Kidney epithelial cell (primary cell): ENCODE measurements at places on chromosomes 1 and 21. TPM values are rescaled to one million over a fixed set of nuclear protein-coding genes. Genes with fewer than 3 reads are reported as not detected.

GRCh38 chr1:54810153-54810942 is 9.2 kb upstream of the TTC22 start:
- DNase-seq: no peak

DNA sequence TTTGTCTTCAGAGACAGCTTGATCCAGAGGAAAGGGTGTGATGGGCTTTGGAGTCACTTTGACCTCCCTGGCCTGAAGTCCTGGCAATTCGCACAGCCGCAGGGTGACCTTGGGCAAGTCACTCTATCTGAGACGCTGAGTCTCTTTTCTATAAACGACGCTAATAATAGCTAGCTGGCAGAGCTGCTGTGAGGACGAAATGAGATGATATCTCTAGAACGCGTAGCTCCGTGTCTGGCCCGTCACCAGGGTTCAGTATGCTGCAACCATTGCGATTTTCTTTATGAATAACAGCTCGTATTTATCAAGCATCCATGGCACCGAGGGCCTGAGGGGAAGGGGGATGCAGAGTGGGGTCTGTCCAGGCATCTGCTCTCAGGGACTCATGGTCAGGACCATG is 58.7 kb downstream of the IGSF21 start:
- DNase-seq: no peak

GRCh38 chr1:67745875-67746698 is 61.1 kb downstream of the GADD45A start:
- no peak for DNase-seq

GRCh38 chr1:53214376-53214940 is 6.0 kb downstream of the CZIB start:
- DNase-seq: no peak

DNA sequence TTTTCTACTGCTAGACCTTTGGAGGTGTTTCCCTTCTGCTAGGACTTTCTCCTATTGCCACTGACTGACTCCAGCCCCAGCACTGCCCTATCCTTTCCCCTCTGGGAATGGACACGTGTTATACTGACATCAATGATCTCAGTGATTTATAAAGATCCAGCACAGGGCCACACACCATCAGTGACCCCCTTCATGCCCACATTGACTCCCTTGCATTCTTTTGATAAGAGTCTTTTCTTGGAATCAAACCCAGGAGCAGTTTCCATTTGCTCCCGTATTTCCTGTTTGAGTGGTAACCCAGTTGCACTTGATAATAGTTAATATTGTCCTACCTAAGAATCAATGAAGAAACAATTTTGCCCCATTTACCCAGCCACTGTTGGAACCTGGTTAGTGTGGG is 501.0 kb upstream of the USP24 start:
- DNase-seq: no peak

DNA sequence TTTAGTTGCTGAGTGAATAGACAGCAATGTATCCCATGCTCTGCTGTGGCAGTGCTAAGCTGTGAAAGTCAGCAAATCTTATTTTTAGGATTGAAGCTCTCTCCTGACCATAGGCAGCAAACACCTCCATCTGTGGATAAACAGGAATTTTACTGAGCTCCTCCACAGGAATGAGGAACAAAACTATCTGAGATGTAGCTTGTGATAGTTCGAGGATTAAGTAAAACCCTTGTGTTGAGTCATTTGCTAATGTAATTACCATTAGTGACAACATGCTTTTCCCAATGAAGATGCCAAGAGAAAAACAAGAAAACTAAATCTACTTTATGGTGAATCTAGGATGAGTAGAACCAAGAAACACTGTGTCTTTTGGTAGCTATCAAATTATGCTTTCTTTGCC is 122.7 kb downstream of the CLEC20A start:
- no peak for DNase-seq

DNA sequence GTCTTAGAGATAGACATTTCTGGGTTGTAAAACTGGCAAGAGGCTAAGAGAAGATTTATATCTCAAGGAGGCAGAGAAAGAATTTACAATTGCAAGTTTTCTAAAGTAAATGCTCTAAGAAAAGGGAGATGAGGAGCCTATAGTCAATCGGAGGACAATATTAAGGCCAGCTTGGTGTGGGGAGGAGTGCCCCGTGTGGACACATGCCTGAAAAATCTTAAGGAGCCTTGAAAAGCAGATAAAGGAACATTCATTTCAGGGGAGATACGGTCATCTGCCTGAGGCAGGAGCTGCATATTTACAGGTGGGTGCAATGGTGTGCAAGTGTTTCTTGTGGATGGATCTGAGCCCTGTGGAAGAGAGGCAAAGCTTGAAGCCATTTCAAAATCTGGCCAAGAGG is 25.6 kb downstream of the FCRL2 start:
- DNase-seq: no peak

DNA sequence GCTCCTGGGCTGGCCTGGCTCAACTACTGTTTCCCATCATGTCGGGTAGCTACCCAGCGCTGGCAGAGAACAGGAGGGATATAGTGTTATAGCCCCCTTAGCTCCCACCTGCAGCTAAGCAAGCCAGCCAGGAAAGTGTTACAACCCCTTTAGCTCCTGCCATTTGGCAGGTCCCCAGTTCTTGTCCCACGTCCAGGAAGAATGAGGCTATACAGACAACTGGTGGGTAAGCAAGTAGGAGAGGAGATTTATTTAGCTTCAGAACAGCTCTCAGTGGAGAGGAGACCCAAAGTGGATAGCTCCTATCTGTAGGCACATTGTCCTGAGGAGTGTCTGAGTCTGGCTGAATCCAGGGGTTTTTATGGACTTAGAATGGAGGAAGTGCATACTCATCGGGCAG is 741.1 kb upstream of the B3GALT2 start:
- no peak for DNase-seq

DNA sequence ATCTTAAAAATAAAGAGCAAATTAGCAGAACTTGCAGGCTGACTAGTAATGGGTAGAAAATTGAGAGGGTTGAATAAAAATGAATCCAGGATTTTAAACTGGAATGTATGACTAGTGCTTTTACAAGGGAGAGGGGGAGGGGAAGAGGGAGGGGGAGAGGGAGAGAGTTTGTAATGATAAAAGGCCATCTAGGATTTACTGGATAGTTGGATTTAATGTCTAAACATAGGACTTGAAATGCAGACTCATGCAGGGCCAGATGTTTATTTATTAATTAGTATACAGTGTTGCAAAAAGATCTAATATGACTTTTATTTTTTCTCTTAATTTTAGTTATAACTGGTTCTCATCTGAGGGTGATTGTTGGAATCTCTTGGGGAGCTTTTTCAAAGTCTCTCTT is 4.3 kb downstream of the ZNF326 start:
- no peak for DNase-seq

DNA sequence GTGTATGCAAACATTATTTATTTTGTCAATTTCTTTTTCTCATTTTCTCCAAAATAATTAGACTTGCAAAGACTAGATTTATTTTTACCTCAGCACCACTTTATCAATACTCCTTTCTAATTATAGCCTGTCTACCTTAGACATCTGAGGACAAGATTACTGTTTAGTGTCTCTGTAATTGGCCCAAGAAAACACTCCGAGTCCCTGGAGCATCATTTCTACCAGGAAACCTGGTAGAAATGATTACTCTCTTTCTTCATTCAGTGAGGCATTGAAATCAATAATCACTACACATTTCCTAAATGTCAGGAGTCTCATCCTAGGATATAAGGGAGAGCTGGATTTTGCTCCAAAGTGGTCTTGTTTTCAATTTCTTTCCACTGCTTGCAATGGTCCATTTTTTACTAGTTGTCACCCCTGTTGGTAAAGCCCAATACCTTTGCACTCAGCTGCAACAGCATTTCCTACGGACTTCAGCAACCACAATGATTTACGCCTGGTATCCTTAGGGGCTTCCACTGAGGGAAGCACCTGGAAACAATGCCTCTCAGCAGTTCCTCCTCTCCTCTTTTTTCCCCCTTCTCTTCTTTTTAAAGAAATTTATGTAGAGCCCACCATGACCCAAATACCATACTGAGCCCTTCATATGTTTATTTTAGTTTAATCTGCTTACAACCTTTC is 64.6 kb downstream of the GRIK1 start:
- DNase-seq: no peak

DNA sequence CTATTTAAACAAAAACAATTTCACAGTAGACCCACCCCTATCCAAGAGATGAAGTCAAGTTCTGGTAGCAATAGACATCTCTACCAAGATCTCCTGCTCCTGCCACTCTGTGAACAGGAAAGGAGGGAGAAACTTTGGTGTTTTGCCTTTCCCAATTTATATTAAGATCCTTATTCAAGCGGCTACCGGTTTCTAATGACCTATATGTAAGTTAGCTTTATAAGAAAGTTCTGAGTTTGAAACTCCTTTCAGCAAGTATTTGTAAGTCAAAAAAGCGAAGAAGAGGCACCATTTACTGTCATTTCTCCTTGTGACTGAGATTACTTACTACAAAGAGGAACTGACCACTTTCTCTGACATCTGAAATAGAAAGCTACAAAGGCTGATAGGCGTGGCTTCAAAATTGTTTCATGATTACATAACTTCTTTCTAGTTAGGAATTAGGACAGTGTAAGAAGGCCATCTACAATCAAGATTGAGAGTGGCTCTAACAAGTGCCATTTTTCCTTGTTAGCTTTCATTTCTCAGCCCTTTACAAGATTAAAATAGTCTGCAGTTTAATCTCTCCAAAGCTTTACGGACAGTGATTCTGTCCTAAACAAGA is at the start of gene MNDA:
MNDA (plus strand) TSS at position 448 of the 604 bp plus-strand sequence. CDS start 10,803 bp downstream, outside the sequence.
- DNase-seq: no peak

DNA sequence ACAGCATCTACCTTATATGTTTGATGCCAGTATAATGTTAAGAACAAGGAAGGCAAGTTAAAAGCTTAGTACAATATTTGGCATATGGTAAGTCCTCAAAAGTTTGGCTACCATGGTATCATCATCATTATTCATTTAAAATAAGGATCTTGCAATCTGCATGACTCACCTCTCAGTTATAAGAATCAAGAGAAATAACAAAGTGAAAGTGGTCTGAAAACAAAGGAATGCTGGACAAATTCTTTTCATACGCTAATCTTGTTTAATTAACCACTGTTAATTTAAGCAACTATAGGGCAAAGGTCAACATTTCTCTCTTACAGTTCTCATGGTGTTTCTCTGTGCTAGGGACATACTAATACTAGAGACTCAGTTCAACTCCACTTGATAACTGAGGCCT is 13.0 kb upstream of the CLDN19 start:
- DNase-seq: no peak

DNA sequence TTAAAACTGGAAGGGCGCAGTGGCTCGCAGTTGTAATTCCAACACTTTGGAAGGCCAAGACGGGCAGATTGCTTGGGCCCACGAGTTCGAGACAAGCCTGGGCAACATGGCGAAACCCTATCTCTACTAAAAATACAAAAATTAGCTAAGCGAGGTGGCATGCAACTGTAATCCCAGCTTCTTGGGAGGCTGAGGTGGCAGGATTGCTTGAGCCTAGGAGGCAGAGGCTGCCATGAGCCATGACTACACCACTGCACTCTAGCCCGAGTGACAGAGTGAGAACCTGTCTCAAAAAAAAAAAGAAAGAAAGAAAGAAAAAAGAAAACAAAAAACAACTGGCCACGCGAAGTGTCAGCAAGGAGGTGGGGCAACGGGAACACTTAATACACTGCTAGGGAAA is 6.3 kb downstream of the UBE2G2 start:
- DNase-seq: no peak

GRCh38 chr21:45889961-45890360 is 91.6 kb upstream of the COL6A1 start:
- no peak for DNase-seq

DNA sequence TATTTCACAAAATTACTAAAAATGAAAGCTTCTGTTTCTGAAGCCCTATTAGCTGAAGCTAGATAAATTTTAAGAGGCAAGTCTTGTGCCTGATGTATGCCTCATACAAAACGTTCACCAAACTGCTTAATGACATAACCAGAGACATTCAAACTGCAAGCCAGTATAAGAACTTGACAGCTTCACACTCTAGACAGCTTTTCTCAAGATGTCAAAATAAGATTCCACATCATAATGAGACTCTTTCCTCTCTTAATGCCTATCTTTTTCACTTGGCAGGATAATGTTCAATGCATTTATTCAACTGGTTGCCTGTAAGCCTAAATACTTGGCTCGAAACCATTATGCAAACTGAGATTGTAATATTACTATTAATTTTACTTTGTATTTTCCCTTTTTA is 424.0 kb downstream of the LTN1 start:
- DNase-seq: no peak

DNA sequence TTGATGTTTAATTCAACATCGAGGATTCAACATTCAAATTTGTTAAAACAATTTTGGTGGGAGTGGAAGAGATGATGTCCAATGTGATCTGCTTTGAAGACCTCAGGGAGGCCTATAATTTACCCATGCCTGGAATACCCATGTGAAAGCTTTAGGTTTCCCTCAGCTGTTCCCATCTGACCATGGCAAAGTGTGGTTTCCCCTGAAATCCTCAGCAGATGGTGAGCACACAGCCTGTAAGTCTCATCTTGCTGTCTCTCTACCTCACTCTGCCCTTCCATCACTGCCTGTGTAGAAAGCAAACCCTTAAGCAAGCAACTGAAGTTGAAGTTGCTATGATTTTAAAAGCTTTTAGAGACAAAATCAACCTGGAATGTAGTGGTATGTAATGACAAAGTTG is 80.1 kb upstream of the ATF3 start:
- DNase-seq: no peak

GRCh38 chr1:199550199-199551065 is 477.1 kb upstream of the NR5A2 start:
- no peak for DNase-seq

GRCh38 chr1:29162025-29162424 is 19.7 kb downstream of the SRSF4 start:
- no peak for DNase-seq

DNA sequence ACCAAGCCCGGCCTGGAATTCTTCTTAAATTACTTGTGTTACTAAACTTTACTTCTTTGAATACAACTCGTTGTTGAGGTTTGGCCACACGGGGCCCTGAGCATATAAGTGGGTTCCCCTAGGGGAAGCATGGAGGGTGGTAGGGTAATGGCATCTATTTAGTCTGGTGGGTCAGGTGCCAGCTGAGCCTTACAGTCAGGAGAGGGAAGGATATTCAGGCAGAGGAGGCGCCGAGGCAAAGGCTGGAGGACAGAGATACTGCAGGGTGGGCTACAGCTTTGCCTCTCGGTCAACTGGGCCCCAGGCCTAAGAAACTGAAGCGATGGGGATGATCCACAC is 424 bp upstream of the NECAP2 start:
- DNase-seq: no peak

- no peak for DNase-seq
These were observed 2.2 kb upstream of the LAPTM5 start for GRCh38 chr1:30759718-30760281.

- no peak for DNase-seq
These were observed 10.5 kb downstream of the AGL start for GRCh38 chr1:99860703-99861102.

GRCh38 chr1:3019007-3019515 is 2.2 kb upstream of the ACTRT2 start:
- DNase-seq: no peak

GRCh38 chr1:162003830-162004215 is 19.8 kb downstream of the OLFML2B start:
- DNase-seq: peak; percentile 86

SYT14 gene
- total RNA-seq: 28.1 and 32.6 TPM in 2 replicates

LACTBL1 gene
- total RNA-seq: not detected in 2 replicates

CD160 gene
- total RNA-seq: not detected in 2 replicates

ANXA9 gene
- total RNA-seq: 0.21 and 1.3 TPM in 2 replicates

ETV3L gene
- not detected in 2 replicates for total RNA-seq

ELF3 gene
- total RNA-seq: 128 and 153 TPM in 2 replicates

EVA1C gene
- 0.54 and 1.1 TPM in 2 replicates for total RNA-seq

AMY2A gene
- not detected in 2 replicates for total RNA-seq
